ENCODE measurements at places on chromosomes 11 and 22.

GRCh38 chr11:36700246-36700645, 102.2 kb upstream of the RAG2 start:
- DNase-seq, result no peak

DNA sequence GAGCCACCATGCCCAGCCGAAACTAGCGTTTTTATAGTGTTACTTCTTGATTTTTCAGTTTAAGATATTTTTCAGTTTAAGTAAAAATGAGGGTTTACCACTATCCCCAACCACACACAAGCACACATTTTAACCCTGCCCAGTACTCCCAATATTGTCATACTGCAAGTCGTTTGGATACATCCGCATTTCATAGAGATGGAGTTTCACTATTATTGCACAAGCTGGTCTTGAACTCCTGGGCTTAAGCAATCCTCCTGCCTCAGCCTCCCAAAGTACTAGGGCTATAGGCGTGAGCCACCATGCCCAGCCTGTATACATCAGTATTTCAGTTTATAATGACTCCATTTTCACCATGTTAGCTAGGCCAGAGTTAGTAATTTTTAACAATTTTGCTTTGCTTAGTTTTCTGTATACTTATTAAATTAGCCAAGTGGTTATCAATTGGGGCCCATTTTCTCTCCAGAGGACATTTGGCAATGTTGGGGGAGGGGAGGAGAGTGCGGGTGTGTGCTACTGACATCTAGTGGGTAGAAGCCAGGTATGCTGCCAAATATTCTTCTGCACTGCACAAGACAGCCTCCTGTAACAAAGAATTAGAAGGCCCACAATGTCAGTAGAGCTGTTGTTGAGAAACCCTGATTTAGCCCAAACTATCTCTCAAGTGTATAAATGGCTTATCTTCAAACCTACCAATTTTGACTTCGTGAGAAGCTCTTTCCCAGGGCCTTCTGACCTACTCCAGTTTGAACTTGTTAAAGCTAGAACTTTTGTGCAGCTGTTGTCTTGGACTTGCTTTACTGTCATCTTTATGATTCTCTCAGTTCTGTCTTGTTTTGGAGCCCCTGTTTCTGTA, 7.3 kb downstream of the USP47 start:
- DNase-seq, result peak; percentile 63

DNA sequence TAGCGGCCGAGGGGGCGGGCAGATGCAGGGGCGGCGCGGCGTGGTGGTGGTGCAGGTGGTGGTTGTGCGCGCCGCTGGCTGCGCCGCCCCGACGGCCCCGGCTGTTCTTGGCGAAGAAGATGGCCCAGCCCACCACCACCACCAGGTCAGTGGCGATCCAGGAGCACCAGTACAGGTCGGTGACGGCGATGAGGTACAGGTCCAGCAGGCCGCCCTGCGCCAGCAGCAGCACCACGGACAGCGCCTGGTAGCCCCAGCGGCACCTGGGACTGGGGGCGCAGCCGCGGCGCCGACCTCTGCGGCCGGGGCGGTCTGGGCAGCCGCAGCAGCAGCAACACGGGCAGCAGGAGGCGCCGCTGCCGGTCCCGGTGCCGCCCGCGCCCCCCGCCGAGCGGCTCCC, 879 bp downstream of the TMEM121B start:
- no peak for DNase-seq

GRCh38 chr11:57422669-57423068, 4.3 kb downstream of the SLC43A3 start:
- DNase-seq, result no peak

DNA sequence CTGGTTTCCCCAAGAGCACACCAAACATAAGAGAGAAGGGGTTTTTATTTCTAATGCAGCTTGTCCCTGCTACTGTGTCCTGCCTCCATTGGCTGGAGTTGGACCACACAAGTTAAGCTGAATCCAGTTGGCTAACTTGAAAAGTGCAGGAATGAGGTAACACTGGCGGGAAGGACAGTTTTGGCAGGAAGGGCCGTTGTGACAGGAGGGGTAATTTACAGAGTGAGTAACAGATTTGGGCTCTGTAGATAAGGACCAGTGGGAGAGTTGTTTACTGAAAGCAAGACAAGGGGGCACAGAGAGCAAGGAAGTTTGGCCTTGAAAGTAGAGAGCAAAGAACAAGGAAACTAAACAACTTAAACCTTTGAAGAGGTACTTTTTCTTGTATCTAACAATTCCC, 1623.3 kb upstream of the RAG2 start:
- DNase-seq, result no peak

- DNase-seq, result no peak
These were observed 55.1 kb downstream of the PARVA start for GRCh38 chr11:12432507-12432906.
